ENCODE measurements at places on chromosomes 6 and 20.

GRCh38 chr6:155066361-155066760 is 71.2 kb downstream of the TIAM2 start:
- no peak for DNase-seq

DNA sequence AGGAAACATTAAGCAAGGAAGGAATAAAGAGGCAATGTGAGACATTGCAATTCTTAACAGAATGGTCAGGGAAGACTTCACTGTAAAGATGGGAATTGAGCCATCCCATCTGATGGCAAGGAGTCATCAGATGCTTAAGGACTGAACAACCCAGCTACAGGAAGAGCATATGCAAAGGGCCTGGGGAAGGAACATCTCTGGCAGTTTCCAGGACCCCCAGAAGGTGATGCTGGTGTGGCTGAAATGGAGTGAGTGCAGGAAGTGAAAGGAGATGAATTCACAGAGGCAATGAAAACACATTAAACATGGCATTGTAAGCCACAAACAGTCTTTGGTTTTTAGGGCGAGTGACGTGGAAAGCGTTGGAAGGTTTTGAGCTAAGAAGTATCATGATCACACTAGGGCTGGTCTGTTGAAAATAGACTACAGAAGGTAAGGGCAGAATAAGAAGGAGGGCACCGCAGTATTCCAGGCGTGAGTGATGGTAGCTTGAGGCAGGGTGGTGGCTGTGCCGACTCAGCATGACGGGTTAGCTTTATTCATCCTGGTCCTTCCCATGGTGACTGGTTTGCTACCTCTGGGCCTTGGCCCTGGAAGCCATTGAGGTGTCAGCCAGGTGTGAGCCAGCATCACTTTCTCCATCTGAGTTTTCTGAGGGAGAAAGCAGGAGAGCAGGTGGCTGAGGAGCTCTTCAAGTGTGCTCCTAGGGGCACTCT is 6.8 kb downstream of the BTN2A1 start:
- no peak for DNase-seq

DNA sequence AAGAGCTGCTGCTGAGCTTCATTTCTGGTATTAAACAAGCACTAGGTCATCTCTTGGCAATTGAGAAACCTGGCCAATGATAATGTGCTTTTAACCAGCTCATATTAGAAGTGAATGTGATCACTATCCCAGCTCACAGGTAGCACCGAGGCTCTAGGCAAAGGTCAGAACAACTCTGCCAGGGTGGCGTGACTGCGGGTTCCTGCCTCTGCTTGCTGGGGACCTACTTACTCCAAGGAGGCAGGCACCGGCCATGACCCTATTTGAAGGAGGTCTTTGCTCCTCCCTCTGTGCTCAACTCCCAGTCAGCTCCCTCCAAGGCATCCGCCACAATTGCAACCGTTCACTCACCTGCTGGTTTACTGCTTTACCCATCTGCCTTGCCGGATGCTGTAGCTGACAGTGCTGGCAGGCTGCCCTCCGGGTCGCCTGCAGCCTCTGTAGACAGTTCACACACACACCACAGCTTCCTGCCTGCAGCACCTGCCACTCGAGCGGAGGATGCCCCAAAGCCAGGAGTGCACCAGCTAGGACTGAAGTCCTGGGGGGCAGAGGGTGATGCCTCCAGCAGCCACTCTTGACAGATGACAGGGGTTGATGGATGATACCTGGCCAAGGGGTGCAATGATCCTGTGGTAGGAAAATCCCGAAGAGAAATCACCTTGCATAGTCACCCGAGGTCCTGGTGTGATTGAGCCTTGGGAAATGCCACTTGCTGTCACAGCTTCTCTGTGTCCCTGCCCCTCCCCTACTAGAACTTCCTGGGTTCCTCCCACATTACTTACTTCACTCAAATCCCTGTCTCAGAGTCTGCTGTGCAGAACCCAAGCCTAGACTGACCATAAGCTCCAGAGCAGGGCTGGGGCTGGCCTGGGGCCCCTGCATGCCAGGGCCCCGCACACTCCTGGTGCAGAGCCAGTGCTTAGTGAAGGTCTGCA is 8.8 kb upstream of the VSX1 start:
- no peak for DNase-seq

DNA sequence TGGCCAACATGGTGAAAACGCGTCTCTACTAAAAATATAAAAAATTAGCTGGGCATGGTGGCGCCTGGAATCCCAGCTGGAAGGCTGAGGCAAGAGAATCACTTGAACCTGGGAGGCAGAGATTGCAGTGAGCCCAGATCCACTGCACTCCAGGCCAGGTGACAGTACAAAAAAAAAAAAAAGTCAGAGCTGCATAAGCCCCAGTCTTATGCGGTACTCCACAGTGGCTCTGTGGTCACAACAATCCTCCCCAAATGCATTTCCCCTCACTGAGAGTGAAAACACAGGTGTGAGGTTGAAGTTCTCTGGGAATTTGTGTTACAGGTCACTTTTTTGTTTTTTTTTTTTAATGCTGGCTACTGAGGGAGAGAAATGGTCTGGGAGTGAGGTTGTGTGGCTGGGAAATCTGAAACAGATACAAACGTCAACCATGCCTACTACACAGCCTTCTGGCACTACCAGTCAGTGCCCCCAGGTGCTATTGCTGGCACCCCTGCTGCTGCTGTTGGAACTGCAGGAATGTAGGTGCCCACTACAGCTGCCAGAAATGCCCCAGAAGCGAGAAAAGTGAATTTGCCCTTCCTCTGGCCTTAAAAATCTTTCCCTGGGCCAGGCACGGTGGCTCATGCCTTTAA is 5.7 kb downstream of the MRPS26 start:
- DNase-seq, result no peak

- DNase-seq, result no peak
These were observed 269.9 kb downstream of the UTRN start for GRCh38 chr6:144555066-144555465.

DNA sequence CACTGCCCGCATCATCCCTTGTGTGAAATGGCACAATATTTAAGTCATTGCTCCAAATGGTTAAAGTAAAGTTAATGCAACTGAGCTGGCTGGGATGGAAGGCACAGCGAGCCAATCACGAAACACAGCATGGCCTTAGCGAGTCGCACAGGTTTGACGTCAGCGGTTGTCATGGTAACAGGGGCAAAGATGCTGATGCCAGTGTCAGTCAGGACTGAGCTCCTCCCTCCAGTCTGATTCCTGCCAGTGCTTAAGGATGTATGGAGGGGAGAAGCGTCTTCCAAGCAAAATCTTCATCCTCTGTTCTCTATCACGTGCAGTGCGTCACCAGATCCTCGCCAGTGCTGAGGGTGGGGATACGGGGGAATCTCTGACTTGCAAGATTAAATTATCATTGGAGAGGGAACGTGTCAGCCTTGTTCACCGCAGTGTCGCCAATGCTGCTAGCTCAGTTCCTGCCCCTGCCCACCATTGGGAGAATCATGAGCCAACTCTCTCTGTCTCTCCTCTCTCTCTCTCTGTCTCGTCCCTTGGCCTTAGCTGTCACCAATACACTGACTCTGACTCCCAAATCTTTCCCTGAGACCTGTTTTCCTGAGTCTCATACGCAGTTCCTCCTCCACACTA is 24.5 kb downstream of the TSPYL4 start:
- DNase-seq, result no peak

DNA sequence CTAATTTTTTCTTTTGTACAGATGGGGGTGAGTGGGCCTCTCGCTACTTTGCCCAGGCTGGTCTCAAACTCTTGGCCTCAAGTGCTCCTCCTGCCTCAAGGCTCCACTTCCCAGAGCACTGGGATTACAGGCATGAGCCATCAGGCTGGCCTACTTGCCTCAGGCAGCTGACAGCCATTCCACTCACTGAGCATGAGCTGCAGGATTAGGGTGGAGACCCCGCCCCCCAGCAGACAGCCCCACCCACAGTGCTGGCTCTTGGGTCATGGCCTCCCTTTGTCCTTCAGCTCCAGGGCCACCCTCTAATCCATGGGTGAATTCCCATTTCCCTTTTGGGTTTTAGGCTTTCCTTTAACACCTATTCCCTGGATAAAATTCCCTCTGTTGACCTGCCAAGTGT is 82.1 kb downstream of the BFSP1 start:
- no peak for DNase-seq

DNA sequence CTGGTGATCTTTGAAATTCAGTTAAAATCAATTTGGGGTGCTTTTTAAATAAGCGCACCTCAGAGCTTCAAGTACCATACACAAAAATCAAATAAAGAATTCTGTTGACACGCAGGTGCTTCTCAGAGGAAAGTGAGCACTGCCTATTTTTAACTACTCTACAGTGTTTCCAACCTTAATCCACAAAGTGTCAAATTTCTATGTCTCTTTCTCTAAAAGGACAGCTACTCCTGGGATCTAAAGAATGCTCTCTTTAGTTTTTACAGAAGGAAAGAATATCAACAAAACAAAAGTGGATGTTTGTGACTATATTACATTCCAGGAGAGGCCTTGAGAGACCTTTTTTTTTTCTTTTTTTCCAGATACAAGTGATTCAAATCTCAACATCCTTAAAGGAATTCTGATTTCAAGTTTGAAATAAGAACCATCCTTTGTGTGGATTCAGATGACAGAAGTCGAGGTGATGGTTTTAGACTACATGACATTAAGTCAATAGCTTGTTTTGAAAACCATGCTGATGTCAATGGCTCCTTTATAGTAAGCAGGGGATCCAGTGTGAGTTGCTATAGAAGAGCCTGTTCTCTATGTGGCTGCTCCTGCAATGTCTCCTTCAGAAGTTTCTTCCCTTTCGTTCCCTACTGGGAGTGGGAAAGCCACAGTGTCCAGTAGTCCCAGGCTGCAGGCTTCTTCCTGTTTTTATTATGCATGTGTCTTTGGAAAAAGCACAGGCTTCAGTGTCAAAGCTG is 67.2 kb upstream of the DEFB112 start:
- DNase-seq, result no peak

GRCh38 chr6:134821397-134821796 is 128.5 kb downstream of the ALDH8A1 start:
- no peak for DNase-seq

DNA sequence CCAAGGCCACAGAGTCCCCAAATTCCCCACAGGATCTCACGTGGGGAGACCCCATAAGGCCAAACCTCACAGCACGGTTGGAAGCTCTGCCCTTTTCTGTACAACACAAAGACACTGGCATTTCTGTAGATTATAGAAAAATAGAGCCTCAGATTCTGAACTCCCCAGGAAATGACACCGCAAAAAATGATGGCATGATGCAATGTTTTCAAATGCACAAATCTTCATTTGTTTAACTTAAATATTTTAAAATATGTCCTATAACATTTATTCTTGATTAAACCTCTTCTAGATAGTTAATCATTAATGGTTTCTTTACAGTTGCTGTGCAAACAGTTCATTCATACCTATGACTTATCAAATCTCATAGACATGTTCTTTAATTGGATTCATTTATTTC is 33.8 kb downstream of the SIM1 start:
- no peak for DNase-seq

GRCh38 chr6:33907227-33907626 is 103.4 kb upstream of the MLN start:
- no peak for DNase-seq

- DNase-seq, result no peak
These were observed 38.9 kb downstream of the SIRPA start for GRCh38 chr20:1934156-1934555.

DNA sequence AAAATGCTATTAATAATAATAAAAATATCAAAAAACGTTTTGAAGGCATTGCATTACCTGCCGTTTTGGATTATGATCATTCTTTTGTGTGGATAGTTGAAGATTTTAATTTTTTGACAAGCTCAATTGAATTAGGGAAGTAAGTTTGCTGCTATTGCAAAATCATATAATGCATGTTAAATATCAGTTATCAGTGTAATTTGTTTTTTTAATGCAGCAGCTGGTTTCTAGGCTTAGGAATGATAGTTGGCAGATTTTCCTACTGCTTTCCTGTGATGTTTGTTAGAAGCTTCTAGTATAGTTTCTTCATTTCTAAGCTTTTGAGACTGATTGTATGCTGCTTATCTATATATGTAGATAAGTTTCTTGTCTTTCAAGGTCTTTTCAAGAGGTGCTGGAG is 99.0 kb downstream of the JARID2 start:
- no peak for DNase-seq

DNA sequence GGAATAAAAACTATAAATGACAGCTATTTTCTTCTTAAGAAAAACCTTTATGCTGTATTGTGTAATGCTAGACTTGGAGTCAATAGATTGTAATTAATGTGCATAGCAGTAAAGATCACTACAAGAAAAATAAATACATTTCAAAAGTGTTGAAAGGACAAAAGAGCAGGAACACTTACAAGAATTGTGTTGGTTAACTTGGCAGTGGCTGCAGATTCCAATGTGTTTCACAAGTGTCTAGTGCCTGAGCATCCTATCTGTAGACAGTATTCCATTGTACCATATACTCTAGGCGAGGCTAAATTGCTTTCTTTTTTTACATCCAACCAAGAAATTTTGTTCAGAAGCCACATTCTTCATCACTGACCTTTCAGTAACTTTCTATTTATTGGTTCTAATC is 924.1 kb downstream of the EPHA7 start:
- peak; percentile 8 for DNase-seq

DNA sequence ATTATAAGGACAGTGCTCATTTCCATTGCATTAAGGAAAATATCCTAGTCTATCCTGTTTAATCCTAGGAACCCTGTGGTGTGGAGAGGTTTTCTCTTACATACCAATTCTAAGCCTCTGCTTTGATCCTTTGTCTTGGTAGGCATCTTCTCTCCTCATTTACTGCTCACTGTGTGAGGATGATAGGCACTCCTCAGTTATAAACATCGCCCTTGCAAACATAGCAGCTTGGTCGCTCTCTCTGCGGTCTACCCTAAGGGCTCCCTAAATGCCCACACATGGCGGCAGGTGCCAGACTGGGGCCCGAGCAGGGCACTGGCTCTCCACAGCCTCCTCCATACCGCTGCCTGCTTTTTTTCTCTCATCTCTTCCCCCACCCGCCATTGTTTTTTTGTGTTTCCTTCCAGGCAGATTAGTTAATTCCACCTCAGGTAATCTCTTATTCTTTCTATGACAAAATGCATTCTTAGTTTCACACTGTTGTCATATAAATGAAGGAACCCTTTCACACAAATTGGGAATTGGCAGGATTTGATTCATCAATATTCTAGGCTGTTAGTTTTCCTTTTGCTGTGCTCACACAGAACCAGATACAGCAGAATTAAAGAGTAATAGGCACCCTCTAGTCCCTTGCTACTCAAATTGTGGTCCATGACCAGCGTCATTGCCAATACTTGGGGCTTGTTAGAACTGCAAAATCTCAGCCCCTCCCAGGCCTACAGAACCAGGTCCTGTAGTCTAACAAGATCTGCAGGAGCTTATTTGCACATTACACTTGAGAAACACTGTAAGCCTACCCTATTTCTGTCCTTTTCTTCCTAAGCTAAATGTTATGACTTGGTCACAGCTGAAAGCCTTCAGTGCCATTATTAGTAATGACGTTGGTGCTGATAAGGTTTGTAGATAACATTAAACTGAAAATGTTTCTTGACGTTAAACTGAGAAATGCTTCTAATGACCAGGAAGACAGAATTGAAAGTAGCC is 36.3 kb downstream of the CARMIL1 start:
- DNase-seq, result no peak
